Mesendoderm (in vitro differentiated cells): ENCODE measurements at places on chromosomes 12 and 14.

- no peak overlapping the region for H3K4me3 ChIP-seq
- H3K4me1 ChIP-seq = no peaks in the 10 kb centered on the region
- DNase-seq = no peak
- no peaks in the 10 kb centered on the region for H3K27me3 ChIP-seq
Observed at GRCh38 chr12:56346675-56347074, 8.0 kb downstream of the IL23A start.

DNA sequence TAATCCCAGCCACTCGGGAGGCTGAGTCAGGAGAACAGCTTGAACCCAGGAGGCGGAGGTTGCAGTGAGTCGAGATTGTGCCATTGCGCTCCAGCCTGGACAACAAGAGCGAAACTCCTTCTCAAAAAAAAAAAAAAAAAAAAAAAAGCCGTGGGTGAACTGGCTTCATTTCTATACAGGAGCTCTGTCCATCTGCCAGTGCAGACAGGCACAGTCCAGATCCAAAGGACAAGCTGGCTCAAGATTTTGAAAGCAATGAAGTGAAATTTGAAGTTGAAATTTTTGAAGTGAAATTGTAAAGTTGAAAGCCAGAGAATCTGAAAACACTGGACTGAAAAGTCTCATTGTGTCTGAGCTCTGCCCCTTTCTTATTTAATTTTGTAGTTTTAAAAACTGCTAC, 134.7 kb downstream of the CALM1 start:
- DNase-seq = no peak
- H3K36me3 ChIP-seq = no peaks in the 10 kb centered on the region
- no peaks in the 10 kb centered on the region for H3K4me1 ChIP-seq

DNA sequence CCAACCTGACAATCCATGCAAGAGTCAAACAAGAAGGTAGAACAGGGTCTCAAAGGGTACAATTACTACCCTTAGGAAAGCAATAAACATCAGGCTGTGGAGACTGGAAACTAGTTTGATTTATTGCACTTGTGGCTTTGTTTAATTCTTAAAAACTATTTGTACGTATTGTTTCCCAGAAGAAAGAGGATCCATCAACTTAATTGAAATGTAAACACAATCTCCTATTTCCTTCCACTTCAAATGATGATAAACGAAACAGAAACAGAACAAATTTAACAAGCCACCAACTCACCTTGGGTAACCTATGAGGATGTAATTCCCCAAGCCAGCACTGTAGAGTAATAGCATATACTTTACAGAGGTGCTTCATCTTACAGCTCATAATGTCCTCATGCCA, 8.0 kb downstream of the STXBP6 start:
- no peak overlapping the region for H3K27ac ChIP-seq
- no peak for DNase-seq
- H3K27me3 ChIP-seq = no peaks in the 10 kb centered on the region
- no peaks in the 10 kb centered on the region for H3K36me3 ChIP-seq
- no peak overlapping the region for H3K4me3 ChIP-seq

- no peaks in the 10 kb centered on the region for H3K27me3 ChIP-seq
- no peak overlapping the region for H3K4me3 ChIP-seq
- H3K4me1 ChIP-seq = no peaks in the 10 kb centered on the region
- no peak overlapping the region for H3K27ac ChIP-seq
- H3K36me3 ChIP-seq = no peaks in the 10 kb centered on the region
- no peak for DNase-seq
Observed at GRCh38 chr14:49052521-49052920, 533.7 kb downstream of the RPS29 start.

DNA sequence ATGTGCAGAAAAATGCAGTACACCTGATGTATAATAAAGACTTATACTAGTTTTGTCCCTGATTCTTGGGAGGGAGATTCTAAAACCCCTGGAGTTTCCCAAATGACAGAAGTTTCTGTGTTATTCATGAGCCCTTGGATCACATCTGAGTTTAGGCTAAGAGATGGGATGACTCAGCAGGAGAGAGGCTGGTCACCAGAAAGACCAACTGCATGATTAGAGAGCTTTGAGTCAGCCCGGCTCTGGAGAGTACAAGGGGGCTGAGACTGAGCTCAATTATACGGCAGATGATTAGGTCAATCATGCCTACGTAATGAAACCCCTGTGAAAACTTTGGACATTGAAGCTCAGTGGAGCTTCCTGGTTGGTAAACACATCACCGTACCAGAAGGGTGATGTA, 174.2 kb downstream of the SSPN start:
- no peak overlapping the region for H3K27ac ChIP-seq
- peak; percentile 58 for DNase-seq
- no peaks in the 10 kb centered on the region for H3K36me3 ChIP-seq
- H3K4me1 ChIP-seq = no peaks in the 10 kb centered on the region
- no peak overlapping the region for H3K4me3 ChIP-seq
- H3K27me3 ChIP-seq = no peaks in the 10 kb centered on the region

GRCh38 chr12:117890644-117891043, 78.1 kb downstream of the KSR2 start:
- no peak overlapping the region for H3K27ac ChIP-seq
- no peak for DNase-seq
- no peaks in the 10 kb centered on the region for H3K27me3 ChIP-seq
- no peaks in the 10 kb centered on the region for H3K36me3 ChIP-seq

- no peaks in the 10 kb centered on the region for H3K36me3 ChIP-seq
- H3K4me1 ChIP-seq = no peaks in the 10 kb centered on the region
- DNase-seq = no peak
- no peak overlapping the region for H3K4me3 ChIP-seq
Observed at GRCh38 chr14:75928690-75929181, 53.1 kb downstream of the TGFB3 start.

DNA sequence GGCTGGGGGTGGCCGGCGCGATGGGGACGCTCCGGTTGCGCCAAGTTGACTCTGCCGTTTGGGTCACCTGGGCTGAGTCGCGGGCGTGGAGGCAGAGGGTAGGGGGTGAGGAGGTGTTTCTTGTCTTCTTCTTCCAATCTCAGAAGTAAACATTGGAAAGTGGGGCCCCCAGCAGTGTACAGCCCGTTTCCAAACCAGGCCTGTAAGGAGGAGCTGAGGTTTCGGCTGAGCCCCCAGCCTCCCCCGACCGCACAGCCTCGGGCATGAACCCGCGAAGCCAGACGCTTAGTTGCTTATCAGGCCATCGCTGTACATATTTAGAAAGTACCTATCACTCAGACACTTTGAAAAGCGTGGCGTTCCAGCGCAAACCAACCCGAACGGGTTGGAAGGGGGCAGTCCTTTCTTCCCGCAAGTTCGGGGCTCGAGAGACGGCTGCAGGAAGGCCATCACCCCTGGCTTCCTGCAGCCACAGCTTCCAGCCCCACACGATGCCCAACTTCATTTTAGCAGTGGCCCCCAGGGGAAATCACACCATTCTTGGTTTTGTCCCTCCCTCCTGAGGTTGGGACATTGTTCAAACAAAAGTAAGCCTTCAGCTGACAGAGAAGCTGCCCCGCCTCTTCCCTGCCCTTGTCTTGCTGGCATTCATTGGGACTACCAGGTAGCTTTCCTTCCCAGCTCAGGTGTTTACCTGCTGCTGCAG, 164.1 kb downstream of the ZFP36L1 start:
- no peaks in the 10 kb centered on the region for H3K27me3 ChIP-seq
- no peak overlapping the region for H3K4me3 ChIP-seq
- DNase-seq = peak; percentile 87
- peaks cover 3% of the 10 kb centered on the region for H3K4me1 ChIP-seq
- no peak overlapping the region for H3K27ac ChIP-seq

- no peaks in the 10 kb centered on the region for H3K36me3 ChIP-seq
- no peaks in the 10 kb centered on the region for H3K4me1 ChIP-seq
- H3K27me3 ChIP-seq = no peaks in the 10 kb centered on the region
- no peak for DNase-seq
- no peak overlapping the region for H3K4me3 ChIP-seq
Observed at GRCh38 chr14:99790201-99790977, 2.8 kb upstream of the EML1 start.

DNA sequence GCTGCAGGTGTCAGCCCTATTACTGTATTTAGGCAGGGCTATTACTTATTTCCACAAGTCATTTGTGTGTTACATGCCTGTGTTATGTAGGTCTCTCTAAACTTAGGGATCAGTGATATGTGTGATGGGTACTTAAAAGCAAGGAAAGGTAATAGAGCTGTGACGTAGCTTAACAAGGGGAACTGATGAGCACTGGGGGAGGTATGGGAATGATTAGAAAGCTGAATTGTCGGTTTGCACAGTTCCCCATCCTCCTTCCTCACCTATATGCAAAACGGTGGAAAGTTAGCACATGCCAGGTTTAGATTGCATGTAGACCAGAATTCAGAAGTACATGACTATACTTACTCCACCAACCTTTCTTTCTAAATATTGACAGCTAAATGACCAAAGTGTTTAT, 494.3 kb upstream of the GARIN6 start:
- H3K4me1 ChIP-seq = no peaks in the 10 kb centered on the region
- DNase-seq = no peak
- no peaks in the 10 kb centered on the region for H3K36me3 ChIP-seq
- H3K27me3 ChIP-seq = no peaks in the 10 kb centered on the region
- H3K4me3 ChIP-seq = no peak overlapping the region

- no peak overlapping the region for H3K27ac ChIP-seq
- H3K4me1 ChIP-seq = peaks cover 11% of the 10 kb centered on the region
- H3K4me3 ChIP-seq = no peak overlapping the region
- DNase-seq = no peak
Observed at GRCh38 chr14:61710853-61711817, 15.8 kb downstream of the HIF1A start.

- no peaks in the 10 kb centered on the region for H3K27me3 ChIP-seq
- no peaks in the 10 kb centered on the region for H3K4me1 ChIP-seq
- no peak for DNase-seq
- no peak overlapping the region for H3K4me3 ChIP-seq
- H3K27ac ChIP-seq = no peak overlapping the region
Observed at GRCh38 chr12:2082321-2082720, 29.5 kb downstream of the CACNA1C start.

GRCh38 chr12:79453820-79454219, 236.9 kb downstream of the PAWR start:
- peaks cover 4% of the 10 kb centered on the region for H3K4me1 ChIP-seq
- H3K4me3 ChIP-seq = no peak overlapping the region
- H3K27ac ChIP-seq = no peak overlapping the region
- H3K36me3 ChIP-seq = no peaks in the 10 kb centered on the region
- H3K27me3 ChIP-seq = no peaks in the 10 kb centered on the region
- peak; percentile 1 for DNase-seq

GRCh38 chr14:43475757-43476156, 1031.3 kb downstream of the FSCB start:
- H3K27ac ChIP-seq = no peak overlapping the region
- no peak overlapping the region for H3K4me3 ChIP-seq
- H3K36me3 ChIP-seq = no peaks in the 10 kb centered on the region
- no peaks in the 10 kb centered on the region for H3K4me1 ChIP-seq
- DNase-seq = no peak

DNA sequence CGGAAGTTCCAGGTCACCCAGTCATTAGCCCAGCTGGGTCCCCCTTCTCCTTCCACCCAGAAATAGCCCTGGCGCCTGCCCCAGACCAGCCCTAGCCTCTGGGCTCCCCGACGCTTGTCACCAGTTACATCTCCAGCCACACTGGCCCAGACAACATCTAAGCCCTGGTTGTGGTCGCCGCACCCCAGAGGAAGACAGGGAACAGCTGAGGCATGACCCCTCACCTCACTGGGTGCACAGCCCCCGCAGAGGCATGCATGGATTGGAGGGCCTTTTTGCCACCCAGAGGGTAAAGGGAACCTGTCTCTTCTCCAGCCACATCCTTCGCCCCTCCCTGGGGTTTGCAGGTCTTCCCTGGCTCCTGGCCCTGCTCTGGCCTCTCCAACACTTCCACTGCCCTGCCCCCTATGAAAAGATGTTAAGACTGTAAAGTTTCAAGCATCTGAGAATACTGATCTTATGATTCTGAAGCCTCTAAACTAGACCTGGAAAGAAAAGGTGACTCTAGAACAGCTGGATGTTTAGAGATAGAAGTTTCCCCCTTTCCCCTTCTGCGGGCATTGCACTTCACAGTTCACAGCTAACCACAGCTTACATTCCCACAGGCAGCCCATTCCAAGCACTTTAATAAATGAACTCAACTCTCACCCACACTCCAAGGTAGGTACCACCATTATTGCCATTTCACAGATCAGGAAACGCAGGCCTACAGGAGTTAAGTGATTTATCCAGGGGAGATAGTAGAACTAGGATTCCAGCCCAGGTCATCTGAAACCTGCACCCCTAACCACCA, 14.7 kb downstream of the TMEM119 start:
- DNase-seq = no peak
- H3K36me3 ChIP-seq = no peaks in the 10 kb centered on the region
- H3K27ac ChIP-seq = no peak overlapping the region
- no peaks in the 10 kb centered on the region for H3K27me3 ChIP-seq
- no peaks in the 10 kb centered on the region for H3K4me1 ChIP-seq

DNA sequence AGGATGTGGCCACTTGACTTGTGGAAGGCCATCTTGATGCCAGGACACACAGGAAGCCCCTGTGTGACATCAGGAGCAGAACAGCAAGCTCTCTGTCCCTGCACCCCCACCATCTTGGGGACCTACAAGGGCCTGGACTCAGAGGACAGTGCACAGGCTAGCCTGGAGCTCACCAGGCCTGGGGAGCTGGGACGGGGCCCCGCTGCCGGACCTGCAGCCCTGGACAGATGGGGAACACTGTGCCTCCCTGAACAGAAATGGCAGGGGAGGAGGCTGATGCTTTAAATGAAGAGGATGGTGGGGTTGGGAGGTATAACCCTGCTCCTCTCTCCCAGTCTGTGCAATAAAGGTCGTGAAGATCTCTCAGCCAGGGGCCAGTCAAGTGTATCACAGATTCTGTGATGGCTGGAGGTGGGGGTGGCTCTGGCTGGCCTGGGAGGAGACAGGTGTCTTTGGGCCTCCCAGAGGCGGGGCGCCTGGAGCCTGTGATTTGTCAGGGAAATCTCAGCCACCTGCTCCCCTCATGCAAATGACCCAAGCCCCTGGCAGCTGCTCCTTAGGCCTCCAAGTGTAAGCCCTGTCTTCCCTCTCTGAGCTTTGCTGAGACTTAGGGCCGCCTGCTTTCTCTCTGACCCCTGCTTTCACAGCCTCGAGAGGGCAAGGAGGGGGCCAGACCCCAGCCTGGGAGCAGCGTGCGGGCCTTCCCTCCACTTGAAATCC, 1.1 kb upstream of the GNB3 start:
- H3K27me3 ChIP-seq = no peaks in the 10 kb centered on the region
- H3K4me3 ChIP-seq = no peak overlapping the region
- DNase-seq = peak; percentile 8

DNA sequence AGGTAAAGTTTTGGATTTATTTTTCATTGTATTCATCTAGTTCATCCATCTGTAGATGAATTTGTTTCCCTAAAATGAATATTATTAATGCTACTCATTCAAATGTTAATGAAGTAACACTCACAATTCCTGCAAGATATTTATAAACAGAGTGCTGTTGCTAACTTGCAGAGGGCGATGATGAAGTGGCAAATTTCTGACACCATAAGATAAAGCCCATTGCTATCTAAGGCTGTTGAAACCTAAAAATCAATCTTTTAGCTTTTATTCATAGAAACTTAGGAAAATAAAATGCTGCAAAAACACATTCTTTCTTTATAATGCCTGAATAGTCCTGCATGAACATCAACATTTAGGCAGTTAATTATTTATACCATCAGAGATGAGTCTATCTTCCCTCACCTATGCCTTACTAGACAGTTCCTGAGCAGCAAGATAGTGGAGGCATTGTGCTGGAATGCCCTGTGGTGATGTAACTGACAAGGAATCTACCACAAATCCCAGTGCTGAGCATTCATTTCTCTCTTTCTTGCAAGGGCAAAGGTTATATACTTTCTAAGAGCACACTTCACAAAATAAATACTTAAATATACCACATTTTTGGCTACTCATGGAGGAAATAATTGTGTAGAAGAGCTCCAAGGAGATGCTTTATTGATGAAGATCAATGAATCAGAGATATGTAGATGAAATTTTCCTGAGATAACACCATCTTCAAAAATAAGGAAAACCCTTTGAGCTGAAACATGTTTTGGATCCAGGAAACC, 57.6 kb downstream of the LMNTD1 start:
- no peaks in the 10 kb centered on the region for H3K27me3 ChIP-seq
- H3K27ac ChIP-seq = no peak overlapping the region
- no peaks in the 10 kb centered on the region for H3K4me1 ChIP-seq
- H3K36me3 ChIP-seq = no peaks in the 10 kb centered on the region
